ENCODE measurements at places on chromosomes 2 and 18.

GRCh38 chr2:181458871-181459270 is 1.7 kb downstream of the ITGA4 start:
- DNase-seq, result no peak

- DNase-seq, result peak; percentile 69
Measured at GRCh38 chr2:36357847-36358659, 2.5 kb downstream of the CRIM1 start.

GRCh38 chr2:46843316-46843715 is 72.3 kb downstream of the MCFD2 start:
- DNase-seq, result no peak

DNA sequence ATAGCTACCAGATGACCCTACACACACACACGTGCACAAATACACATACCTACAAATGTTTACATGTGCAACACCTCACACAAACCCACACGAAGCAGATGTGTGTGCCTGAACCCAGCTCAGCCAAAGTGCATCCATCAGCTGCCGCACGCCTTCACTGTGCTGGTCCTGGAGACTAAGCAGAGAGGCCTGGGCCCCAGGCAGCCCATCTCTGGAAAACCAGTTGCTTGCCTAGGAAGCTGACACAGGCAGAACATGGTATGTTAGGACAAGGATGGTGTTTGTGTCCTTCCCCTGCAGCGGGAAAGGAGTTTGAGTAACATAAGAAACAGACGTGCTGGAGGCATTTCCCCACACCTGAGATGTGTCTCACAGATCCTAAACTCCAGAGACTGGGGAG is 86.7 kb downstream of the SEPTIN10 start:
- no peak for DNase-seq

- no peak for DNase-seq
Measured at GRCh38 chr2:50987616-50988313, 44.2 kb downstream of the NRXN1 start.

DNA sequence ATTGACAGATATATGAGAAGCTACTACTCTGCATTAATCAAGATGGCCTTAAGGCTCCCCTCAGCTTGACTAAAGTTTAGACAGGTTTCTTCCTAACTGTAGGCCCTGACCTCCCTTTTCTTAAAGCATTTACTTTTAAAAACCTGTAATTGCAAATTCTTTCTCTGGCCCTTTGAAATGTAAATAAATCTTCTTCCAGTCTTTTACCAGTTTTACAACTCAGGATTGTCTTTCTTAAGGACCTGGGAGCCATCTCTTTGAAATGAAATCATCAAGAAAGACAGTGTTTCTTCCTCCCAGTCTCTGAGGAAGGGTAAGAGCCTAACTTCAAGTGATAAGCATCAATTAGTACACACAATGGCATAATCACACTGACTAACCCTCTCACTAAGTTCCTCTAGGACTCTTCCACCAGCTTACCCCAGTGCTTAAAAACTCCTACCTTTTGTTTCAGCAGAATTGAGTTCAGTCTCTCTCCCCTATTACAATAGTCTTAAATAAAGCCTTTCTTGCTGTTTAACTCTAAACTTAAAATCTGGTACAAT is 58.7 kb upstream of the CDH20 start:
- no peak for DNase-seq

DNA sequence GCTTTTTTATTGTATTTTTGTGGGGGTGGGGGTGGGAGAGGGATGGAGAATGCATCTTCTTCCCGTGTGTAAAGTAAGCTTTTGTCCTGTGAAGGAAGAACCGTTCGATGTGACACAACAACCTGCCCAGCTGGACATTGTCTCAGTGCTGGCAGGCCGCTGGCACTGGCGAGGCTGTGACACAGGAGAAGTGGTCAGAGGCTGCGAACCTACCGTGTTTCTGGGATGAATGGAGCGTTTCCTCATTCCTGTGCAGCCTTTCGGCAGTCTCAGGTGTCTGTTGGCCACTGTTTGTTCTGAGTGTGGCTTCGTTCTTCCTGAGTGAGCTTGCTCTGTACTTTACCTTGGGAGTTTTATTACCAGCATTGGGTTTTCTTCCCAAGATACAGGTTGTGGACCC is 8.0 kb downstream of the RAMP1 start:
- no peak for DNase-seq

DNA sequence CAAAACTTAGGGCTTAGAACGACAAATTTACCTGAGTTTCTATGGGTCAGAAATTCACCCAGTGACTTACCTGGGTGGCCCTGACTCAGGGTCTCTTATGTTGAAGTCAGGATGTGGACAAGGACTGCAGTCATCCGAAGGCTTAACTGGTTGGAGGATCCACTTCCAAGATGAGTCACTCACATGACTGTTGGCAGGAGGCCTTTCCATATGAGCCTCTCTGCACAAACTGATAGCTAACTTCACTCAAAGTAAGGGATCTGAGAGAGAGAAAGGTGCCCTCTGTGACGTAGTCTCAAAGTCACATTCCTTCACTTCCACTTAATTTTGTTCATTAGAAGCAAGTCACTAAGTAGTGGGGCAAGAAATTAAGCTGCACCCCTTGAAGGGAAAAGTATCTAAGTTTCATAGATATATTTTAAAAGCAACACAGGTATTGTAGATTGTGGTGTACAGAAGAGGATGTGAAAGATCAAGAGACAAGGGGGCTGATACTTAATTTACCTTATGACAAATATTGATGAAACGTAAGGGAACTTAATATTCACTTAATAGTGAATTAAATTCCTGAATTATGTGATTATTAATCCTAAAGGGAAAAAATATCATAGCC is 48.4 kb downstream of the TANK start:
- DNase-seq, result no peak

DNA sequence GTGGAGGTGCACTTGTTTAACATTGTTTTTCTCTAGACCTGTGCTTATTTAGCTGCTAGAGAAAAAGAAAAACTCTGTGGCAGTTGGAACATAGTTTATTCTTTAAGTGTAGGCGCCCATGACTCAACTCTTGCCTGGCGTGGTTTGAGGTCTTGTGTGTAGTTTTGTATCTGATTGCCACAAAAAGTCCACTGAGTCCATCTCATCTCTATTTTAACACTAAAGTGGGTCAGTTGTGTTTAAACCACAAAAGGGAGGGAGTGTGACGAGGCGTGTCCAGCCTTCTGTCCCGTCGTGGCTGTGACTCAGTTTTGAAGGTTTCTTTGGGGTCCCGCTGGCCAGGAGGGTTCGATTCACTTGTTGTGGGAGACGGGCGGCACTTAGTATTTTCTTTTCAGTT is 15.3 kb upstream of the UGT1A9 start:
- no peak for DNase-seq

DNA sequence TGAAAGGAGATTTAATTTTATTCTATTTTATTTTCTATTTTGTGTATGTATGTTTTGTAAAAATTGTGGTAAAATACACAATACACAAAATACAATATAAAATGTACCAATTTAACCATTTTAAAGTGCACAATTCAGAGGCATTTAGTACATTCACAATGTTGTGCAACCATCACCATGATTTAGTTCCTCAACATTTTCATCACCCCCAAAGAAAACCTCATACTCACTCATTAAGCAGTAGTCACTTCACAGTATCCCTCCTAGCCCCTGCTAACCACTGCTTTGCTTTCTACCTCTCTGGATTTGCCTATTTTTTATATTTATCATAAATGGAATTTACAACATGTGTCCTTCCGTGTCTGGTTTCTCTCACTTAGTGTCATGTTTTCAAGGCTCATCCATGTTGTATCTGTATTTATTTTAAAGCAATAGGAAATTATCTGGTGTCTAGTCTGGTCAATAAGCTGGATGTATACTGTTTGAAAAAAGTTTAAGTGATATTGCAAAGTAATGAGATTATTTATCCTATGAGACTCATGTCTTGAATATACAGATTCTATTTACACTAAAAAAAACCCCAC is 77.9 kb upstream of the GLS start:
- DNase-seq, result no peak

GRCh38 chr2:147603876-147604275 is 241.0 kb upstream of the ACVR2A start:
- DNase-seq, result no peak

DNA sequence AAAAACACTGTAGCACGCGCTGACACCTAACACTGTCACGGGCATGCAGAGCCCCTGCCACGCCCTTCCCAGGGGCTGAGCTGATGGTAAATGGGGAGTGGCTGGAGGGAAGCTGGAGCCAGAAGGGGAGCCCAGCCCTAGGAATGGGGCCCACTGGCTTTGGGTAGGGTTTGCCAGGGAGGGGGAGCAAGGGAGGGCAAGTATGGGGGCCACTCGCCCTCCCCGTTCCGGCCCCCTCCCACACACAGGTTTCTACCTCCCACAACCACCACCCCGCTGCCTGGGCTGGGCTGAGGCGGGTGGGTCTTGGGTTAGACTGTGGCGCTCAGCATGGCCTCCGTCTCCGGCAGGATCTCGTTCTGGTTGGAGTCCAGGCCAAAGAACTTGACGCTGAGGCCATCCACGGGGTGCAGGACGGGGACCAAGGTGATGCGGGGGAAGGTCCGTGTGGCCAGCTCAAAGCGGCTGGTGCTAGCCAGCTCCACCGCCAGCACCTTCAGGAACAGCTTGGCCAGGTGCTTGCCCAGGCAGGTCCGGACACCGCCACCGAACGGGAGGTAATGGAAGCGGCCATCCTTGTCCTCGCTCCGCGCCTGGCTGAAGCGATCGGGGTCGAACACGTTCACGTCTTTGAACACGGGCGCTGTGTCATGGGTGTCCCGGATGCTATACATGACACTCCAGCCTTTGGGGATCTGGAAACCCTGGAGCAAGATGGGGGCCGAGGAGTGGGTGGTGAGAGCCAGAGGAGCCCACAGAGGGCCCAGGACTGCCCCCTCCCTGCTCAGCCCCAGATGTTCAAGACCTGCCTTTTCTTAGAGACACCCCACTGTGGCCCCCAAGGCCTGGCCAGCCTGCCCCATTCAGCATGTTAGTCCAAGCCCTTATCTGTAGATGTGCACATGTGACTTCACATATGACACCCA is 15.5 kb downstream of the CYP26B1 start:
- DNase-seq, result no peak

DNA sequence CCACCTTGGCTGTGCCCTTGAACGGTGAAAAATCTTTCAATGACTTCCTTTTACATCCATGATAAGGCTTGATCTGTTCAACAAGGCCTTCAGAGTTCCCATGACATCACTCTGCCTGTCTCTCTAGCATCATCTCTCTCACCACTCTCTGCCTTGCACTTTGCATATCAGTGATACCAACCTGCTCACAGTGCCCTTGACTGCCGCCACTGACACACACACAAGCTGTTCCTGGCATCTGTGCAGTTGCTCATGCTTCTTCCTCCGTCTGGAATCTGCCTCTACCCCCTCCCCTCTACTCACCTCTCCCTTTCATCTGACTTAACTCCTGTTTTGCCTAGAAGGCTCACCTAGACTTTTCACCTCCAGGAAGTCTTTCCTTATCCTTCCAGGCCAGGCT is 79.1 kb upstream of the SEC11C start:
- DNase-seq, result no peak

DNA sequence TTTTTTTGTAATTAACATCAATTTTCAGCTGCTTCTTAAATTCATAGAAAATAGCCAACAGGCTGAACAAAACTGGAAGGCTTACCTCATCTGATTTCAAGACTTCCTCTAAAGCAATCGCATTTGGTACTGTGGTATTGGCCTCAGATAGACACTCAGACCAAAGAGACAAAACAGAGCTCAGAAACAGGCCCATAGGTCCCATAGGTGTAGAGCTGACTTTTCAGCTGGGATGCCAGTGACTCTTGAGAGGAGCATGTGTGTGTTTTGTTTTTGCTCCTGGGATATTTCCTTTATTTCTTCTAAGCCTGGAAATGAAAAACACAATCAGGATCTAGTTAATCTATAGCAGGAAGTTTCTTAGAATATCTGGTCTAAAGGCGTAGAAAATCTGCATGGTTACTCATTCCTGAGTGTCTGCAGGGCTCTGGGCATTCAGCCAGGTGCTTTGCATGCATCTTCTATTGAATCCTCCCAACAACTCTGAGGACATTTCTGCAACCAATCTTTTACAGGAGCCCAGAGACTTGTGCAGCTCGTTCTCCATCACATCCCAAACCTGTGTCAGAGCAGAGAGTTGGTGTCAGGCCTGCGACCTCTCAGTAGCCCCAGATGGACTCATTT is 190.8 kb downstream of the RTP5 start:
- DNase-seq, result no peak

- DNase-seq, result no peak
Measured at GRCh38 chr18:45733535-45733934, 9.6 kb downstream of the SLC14A1 start.

GRCh38 chr2:80529466-80530165 is 225.1 kb upstream of the LRRTM1 start:
- no peak for DNase-seq

GRCh38 chr2:47870641-47871540 is 35.4 kb downstream of the FBXO11 start:
- no peak for DNase-seq

- no peak for DNase-seq
Measured at GRCh38 chr18:8463791-8464190, 145.4 kb upstream of the RAB12 start.

DNA sequence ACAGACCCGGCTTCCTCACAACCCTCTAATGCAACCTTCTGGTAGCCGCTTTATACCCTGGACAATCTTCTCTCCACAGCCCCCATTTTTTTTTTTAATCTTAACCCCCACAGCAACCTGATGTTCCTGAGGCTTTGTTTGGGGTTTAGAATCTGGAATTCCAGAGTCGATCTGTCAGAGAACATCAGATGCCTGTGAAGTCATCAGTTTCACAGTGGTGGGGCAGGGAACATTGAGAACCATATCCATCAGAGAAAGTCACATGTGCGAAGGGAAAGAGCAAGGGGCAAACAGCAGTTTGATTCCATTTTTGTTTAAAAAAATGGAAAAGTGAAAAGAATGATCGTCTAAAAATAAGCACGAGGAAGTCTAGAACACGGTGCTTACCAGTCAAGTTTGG is 20.6 kb downstream of the NPAS2 start:
- no peak for DNase-seq

- no peak for DNase-seq
Measured at GRCh38 chr2:126639276-126639675, 16.7 kb upstream of the GYPC start.

DNA sequence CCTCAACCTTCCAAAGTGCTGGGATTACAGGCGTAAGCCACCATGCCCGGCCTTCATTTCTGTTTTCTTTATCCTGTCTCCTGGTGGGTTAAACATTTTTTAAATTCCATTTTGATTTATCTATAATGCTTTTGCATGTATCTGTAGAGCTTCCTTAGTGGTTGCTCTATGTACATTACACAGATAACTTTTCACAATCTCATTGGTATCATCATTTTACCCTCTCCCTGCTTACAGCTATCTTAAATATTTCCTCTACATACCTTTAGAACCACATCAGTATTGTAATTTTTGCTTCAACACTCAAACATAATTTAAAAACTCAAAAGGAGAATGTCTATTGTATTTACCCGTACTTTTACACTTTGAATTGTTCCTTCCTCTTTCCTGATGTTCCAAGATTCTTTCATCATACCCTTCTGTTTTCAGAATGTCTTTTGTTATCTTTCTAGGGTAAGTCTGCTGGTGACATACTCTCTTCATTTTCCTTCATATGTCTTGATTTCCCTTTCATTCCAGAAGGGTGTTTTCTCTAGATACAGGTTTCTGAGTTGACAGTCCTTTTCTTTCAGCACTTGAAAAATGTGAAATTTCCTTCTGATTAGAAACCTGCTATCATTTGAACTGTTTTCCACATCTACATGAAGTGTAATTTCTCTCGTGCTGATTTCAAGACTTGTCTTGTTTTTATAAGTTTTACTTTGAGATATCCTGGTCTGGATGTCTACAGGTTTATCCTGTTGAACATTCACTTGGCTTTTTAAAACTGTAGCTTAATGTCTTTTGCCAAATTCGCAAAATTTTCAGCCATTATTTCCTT is 21.9 kb downstream of the PPP3R1 start:
- DNase-seq, result no peak

Measured in Ammon's horn (tissue), 1 donor.